PC-3 (cell line): ENCODE measurements at places on chromosomes 7 and 10. TPM values are rescaled to one million over a fixed set of nuclear protein-coding genes. Genes with fewer than 3 reads are reported as not detected.
A peak's percentile ranks its signal among the peaks of the same experiment; 100 is the strongest.

DNA sequence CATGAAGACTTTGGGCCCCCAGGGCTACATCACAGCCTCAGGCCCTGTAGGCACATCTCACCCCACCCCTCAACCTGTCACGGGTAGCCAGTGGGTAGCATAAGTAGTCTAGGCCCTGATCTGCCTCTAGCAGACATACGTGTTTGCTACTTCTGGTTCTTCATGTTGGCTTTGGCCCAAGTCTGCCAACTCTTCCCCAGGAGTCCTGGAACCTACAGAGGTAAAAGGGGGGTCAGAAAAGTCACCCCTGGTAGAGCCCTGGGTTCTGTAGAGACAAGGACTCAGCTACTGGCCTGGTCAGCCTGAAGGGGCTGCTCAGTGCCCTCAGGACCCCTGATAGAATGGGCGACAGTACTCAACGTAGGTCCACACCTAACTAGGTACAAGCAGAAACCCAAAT lies 67.5 kb upstream of the UNC5B start:
- DNase-seq, result no peak

Gene ADAM12
- 3.4 and 9.4 TPM in 2 replicates for total RNA-seq

- DNase-seq, result no peak
Measured at GRCh38 chr10:77350134-77350533, 287.5 kb downstream of the KCNMA1 start.

DNA sequence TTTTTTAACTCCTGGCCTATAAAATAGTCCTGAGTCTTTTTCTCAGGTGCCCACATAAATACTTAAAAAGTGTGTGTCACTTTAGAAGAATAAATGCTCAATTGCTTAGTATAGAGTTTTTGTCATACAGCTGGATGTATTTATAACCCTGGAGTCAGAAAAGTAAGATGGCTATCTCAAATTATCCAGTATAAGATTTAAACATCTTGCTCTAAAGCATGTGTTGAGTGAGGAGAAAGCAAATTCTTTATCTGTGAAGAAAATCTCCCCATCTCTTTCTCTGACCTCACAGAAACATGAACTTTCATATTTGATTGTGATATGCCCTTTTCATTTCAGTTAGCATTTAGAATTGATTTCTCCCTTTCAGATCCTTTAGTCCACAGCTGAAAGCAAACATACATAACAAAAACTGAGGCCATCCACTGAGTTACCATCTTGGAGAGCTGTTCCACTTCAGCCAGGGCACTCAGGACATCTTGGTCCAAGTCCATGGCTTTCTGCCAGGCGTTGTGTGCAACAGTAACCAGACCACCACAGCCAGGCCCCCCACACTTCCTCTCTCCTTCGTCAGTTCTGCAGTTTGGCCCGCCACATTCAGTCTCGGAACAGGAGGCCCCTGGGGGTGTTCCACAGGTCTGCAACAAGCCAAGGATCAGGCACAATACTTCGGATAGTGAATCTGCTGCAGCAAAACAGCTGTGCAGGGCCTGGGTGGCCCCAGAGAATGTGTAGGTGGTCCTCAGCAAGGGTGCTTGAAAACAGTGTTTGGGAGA lies 40.9 kb downstream of the DLD start:
- no peak for DNase-seq

GRCh38 chr10:27253576-27253975 lies 13.0 kb upstream of the ACBD5 start:
- no peak for DNase-seq

- no peak for DNase-seq
Measured at GRCh38 chr7:23121165-23121564, 15.6 kb downstream of the KLHL7 start.

Gene MMP21
- total RNA-seq, result not detected in 2 replicates

- DNase-seq, result no peak
Measured at GRCh38 chr10:26839966-26840627, 20.7 kb downstream of the ABI1 start.

GRCh38 chr7:112014347-112014746 lies 191.9 kb downstream of the DOCK4 start:
- DNase-seq, result no peak

Gene GFRA1
- total RNA-seq, result not detected in 2 replicates

DNA sequence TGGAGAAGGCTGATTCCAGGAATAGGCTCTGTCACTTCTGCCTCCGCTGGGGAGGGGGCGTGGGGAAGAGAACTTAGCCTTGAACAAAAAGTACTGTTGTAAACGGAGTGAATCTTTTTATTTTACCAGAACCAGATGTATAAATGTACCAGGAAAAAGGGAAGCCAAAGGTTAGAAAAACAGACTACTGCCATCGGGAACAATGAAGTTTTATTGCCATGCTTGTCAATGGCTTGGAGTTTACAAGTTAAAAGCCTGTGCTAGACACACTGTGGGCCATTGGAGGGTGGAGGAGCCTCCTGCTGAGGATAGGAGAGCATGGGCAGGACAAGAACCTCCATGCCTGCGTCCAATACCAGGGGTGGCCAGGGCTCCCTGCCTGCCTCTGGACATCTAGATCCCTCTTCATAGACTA lies 161.7 kb upstream of the LYZL2 start:
- no peak for DNase-seq

GRCh38 chr10:77038407-77038806 lies 599.2 kb downstream of the KCNMA1 start:
- DNase-seq, result no peak

GRCh38 chr7:106345421-106346166 lies 60.8 kb upstream of the NAMPT start:
- DNase-seq, result peak; percentile 53

Gene CNPY1
- not detected in 2 replicates for total RNA-seq

Gene FAM13C
- 0.07 and 0.63 TPM in 2 replicates for total RNA-seq

Gene SLC25A40
- total RNA-seq, result 4.5 and 5.2 TPM in 2 replicates

Gene VWDE
- 5.5 and 7.7 TPM in 2 replicates for total RNA-seq

- no peak for DNase-seq
Measured at GRCh38 chr7:132697003-132697402, 120.7 kb upstream of the PLXNA4 start.

DNA sequence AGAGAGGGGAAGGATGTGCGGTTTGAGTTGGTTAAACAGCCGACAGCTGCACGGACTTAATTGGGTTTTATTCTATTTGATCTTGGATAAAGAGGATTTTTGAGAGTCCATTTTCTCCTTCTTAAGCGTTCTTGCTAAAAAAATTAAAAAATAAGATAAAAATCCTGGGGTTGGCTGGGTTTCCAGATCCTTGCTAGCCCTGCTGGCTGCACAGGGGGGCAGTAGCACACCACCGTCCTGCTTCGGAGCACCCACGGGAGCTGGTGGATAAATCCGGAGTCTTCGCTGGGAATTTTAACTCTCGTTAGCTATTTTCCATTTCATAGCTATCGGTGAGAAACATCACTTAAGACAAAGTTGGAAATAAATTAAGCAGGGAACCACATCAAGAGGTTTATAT lies 792.0 kb downstream of the TYW1 start:
- no peak for DNase-seq

Gene PNLIP
- not detected in 2 replicates for total RNA-seq

DNA sequence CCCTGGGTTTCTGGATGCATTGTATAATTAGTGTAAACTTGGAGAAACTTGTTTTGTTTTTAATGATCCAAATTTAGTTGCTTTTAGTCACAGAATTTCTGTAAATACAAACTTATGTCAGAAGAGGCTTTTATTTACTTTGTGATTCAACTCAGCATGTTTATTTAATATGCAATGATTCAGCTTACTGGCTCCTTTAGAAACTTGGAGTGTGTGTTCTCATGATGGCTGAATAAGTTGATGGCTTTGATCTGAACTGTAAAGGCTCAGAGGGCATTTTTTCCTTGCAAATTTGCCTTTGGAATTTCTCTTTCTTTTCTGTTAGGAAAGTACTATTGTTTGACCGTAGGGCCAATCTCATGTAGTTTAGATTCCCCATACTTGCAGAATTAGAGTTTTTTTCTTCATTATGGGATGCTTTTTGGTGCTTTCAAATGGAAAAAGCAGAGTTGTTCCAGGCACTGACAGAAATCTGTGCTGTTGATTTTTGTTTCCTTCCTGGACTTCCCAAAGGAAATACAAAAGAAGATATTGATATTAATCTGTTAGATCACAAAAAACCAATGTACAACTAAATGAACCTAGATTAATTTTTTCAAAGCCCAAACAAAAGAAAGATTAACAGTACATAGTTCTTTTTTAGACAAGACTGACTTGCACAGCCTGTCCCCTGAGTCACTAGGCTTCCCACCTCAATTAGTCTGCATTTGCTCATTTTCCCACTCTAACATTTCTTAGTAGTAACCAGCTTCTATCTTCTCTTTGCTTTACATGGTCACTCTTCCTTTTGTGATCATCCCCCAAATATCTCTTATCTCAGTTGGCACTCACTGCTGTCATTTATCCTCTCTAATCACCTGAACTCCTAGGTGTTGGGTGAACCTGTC lies 96.8 kb upstream of the AGR3 start:
- DNase-seq, result peak; percentile 84

DNA sequence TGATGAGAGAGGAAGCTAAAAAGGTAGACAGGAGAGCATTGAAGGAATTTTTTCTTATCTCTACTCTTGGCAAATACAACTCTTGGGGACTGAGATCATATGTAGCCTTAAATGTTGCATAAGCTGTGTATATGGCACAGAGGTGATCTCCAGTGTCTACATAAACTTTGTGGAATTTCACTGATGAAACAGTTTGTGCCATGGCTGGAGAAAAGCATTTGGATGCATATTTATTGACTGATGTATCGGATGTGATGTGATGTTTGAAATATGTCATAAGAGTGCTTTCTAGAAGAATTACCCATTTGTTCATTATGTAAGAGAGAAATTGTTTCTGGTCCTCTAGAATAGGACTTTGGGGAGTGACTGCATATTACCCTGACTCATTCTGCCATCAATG lies 244.9 kb upstream of the LRRTM3 start:
- DNase-seq, result peak; percentile 53

Gene SLC29A4
- total RNA-seq, result 6.7 and 8.9 TPM in 2 replicates

Gene NEURL1
- total RNA-seq, result 1.7 and 3.5 TPM in 2 replicates

DNA sequence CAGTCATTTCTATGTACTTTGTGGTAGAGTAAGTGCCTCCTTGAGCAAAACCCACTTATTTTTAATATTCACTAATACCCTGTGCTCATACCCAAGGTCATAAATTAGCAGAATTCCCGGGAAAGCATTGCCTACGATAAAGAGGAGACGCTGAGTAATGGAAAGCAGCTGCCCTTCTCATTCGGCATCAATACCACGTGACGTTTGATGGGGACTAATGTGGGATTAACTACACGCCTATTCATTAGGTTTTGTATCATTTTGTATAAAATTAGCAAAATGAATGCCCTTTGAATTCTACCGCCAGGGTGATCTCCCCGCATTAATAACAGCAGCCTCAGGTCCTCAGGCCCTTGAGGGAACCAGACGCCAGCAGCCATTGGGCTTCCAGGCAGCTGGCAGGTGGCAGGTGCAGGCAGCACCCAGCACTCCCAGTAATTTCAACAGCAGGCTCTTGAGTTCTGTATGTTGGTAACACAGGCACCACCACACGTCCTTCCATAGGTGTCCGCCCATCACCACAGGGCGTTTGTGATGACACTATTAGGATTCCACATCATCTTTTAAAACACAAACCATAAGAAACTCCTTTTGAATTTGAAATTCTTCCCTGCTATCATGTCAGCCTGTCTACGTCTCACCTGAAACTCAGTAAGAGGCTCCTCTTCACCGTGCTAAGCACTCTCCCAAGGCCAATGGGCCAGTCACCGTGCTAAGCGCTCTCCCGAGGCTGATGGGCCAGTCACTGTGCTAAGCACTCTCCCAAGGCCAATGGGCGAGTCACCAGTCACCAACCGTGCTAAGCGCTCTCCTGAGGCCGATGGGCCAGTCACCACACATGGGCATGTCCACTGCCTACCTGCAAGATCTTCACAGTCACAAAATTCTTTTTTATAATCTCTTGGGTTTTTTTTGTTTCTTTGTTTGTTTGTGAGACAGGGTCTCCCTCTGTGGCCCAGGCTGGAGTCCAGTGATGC lies 509.4 kb downstream of the PTPRN2 start:
- no peak for DNase-seq

DNA sequence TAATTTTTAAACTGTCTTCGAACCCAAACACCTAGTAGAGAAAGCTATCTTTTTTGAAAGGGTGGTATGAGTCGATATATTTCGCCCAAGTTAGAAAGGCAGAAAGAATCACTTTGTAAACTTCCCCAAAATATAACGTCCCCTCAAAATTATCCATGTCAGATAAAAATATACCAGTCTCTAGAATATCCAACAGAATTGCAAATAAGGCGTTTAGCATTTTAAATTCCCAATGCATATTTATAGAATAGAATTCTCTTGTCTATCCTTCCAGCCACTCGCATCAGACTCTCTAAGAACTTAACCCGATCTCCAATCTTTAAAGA lies 2.1 kb downstream of the CTBP2 start:
- no peak for DNase-seq

- peak; percentile 83 for DNase-seq
Measured at GRCh38 chr7:103660455-103661371, 214.7 kb upstream of the SLC26A5 start.

DNA sequence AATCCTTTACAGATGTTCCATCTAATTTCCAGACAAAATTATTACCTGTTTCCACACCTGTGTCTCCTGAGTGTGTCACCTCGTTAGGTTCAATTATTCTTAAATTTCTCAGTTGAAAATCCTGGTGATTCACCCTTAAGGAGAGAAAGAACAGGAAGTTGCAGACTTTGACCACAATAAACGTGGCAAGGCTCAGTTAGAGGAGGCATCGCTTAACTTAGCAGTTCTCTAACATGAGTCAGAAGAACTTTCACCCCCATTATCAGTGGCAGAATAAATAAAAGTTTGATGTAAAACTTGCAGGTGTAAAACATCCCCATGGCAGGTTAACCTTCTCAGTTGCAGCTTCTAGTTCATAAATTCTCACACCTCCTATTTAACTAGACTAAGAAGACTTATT lies 8.3 kb downstream of the XPNPEP1 start:
- peak; percentile 86 for DNase-seq
